Right atrium auricular region (tissue), 2 donors: ENCODE measurements at places on chromosomes 7 and 10. TPM values are rescaled to one million over a fixed set of nuclear protein-coding genes. Genes with fewer than 3 reads are reported as not detected.

DNA sequence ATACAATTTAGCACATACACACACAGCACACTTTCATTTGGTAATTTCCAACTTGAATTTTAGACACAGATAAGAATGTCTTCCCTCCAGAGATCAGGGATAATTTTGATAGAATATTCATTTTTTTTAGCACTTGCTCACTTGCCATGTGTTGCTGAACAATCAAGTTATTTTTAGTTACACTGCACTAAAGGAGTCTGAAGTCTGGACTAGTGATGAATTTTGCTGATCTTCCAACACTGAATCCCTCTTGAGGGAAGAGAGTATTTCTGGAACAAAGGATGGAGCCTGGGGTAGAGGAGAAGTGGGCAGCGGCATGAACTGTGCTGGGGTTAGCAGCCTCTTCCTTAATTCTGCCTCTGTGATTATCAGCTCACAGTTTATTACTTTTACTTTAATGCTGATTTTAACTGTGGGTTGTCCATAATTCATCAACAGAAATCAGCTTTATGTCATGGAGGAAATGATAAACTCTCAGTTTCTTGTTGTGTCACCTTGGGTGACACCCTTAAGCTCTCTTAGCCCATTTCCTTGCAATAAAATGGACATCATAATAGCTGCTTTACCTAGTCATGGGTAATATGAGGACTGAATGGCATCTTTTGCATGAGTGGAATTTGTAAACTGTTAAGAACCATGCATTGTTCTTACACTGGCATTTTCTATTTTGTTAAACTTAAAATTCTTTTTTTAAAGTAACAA, 32.1 kb downstream of the SGPL1 start:
- no peak for DNase-seq

The INHBA gene
- 22.2 TPM for total RNA-seq

The COL26A1 gene
- total RNA-seq, result not detected

GRCh38 chr7:32536585-32536984, 41.3 kb downstream of the AVL9 start:
- no peak for DNase-seq

- no peak for DNase-seq
Observed at GRCh38 chr7:95028683-95029082, 121.3 kb downstream of the PPP1R9A start.

The LRRTM3 gene
- total RNA-seq, result not detected

The EPO gene
- not detected for total RNA-seq
